ENCODE measurements at places on chromosomes 5 and 9.

GRCh38 chr5:94360382-94361130 is 257.8 kb downstream of the KIAA0825 start:
- no peak for DNase-seq

GRCh38 chr9:130699047-130699446 is 5.5 kb downstream of the EXOSC2 start:
- no peak for DNase-seq

GRCh38 chr5:151132963-151133362 is 24.6 kb downstream of the ANXA6 start:
- DNase-seq, result no peak

DNA sequence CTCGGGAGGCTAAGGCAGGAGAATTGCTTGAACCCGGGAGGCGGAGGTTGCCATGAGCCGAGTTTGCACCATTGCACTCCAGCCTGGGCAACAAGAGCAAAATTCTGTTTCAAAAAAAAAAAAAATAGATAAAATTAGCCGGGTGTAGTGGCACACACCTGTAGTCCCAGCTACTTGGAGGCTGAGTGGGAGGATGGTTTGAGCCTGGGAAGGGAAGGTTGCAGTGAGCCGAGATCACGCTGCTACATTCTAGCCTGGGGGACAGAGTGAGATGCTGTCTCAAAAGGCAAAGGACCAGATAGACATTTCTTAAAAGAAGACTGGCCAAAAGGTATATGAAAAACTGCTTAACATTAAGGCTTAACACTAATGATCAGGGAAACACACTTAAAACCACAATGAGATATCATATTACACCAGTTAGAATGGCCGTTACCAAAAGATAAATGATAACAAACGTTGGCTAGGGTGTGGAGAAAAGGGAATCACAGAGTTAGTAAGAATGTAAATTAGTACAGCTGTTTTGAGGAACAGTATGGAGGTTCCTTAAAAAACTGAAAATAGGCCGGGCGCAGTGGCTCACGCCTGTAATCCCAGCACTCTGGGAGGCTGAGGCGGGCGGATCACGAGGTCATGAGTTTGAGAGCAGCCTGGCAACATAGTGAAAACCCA is 10.1 kb upstream of the MARVELD2 start:
- DNase-seq, result no peak

GRCh38 chr5:445591-445990 is 2.6 kb downstream of the EXOC3 start:
- no peak for DNase-seq

DNA sequence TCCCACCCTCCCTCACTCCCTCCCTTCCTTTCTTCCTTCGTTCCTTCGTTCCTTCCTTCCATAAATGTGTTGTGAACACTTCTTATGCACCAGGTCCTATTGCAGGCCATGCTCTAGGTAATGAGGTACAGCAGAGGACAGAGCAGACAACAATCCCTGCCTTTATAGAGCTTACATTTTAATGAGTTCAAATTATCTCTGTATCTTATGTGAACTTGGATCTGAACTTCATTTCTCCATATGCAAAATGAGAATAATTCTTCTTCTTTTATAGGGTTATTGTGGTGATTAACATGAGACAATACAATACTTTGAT is 37.2 kb downstream of the SLC27A6 start:
- no peak for DNase-seq

DNA sequence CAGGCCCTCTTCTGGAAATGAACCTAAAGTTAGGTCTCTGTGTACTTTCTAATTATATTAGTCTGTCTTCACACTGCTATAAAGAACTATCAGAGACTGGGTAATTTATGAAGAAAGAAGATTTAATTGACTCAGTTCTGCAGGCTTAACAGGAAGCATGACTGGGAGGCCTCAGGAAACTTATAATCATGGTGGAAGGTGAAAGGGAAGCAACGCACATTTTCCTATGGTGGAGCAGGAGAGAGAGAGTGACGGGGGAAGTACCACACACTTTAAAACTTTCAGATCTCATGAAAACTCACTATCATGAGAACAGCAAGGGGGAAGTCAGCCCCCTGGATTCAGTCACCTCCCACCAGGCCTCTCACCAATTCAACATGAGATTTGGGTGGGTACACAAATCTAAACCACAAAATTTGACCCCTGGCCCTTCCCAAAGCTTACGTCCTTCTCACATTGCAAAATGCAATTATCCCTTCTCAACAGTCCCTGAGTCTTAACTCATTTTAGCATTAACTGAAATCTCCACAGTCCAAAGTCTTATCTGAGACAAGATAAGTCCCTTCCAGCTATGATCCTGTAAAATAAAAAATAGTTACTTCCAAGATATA is 40.7 kb downstream of the TRIP13 start:
- no peak for DNase-seq

- DNase-seq, result peak; percentile 76
Measured at GRCh38 chr5:128274441-128274840, 190.9 kb downstream of the SLC12A2 start.

GRCh38 chr5:80370390-80370789 is 37.5 kb upstream of the ZFYVE16 start:
- DNase-seq, result no peak

DNA sequence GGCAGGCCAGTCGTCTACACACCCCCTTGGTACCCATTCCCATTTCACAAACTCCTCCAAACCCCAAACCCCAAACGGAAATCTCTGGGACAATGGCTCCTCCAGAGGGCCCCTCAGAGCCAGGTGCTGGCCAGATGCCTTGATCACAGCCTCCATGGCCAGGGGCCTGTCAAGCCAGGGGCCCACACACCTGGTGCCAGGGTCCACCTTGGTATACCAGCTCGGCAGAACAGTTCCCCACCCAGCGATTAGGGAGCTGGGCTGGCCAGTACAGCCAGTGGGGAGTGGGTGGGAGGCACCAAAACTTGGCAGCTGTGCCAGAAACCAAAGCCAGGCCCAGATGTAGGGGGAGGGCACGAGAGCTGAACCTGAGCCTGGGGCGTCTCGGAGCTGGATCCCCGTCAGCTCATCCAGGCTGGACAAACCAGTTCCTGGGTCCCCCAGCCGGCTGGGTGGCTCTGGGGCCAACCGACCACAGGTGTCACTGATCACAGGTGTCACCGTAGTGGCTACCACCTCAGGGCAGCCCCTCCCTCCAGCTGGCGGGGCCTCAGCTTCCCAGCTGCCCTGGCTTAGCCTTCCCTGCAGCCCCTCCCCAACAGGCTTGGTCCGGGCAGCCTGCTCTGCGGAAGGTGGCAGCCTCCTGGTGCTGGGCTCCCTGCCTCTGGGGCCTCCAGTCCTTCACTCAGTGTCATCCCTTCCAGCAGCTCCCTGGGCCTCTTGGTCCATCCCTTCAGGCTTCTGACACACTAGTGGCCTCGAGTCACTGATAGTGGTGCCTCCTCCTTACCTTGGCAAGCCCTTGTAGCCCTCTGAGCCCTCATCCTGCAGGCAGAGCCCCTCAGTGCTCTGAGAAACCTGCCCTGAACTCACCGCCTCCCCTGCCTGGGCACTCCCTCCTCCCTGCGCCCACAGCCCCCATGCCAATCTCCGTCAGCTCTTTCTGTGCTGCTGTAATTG is 6.6 kb upstream of the RMND5B start:
- DNase-seq, result no peak

DNA sequence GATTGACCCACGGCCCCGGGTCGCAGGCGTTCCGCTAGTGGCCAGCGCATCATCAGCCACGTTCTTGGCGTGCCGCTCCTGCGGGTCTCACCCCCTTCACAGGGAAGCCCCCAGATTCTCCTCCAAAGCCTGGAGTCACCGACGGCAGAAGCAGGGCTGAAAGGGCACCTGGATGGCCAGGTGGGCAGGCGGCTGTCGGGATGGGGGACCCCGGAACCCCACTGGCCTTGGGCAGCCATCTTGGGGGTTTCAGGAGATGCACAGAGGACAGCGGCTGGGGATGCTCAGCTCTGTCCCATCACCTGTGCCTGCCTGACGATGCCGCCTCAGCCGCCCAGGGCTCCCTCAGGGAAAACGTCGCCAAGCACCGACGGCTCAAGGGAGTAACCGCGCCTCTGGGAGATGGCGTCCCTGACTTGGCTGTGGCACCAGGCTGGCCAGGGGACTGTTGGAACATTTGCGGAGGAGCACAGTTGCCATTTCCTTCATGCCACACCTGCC is 14.1 kb upstream of the SLC9A3 start:
- DNase-seq, result no peak

- DNase-seq, result no peak
Measured at GRCh38 chr9:99624499-99625233, 197.0 kb upstream of the NR4A3 start.

DNA sequence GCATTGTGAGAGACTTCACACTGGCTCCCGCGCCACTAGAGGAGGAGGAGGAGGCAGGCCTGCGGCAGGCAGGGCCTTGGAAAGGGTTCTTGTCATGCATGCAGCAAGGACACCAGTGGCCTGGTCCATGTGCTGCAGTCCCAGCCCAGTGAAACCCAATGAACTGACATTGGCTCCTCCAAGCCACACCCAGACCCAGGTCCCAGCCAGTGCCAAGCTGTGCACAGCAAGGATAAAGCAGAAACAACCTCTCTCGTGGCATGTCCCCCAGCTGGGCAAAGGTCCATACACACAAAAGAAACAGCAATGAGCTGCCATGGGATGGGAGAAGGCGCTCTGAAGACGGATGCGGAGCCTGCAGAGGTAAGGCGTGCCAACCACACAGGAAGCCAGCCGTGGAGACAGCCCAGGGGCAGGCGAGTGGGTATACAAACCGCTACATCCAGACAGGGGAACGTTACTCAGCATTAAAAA is 89.2 kb downstream of the SEMA4D start:
- DNase-seq, result no peak

GRCh38 chr9:96638606-96639364 is 16.3 kb downstream of the PRXL2C start:
- no peak for DNase-seq

- no peak for DNase-seq
Measured at GRCh38 chr5:67100301-67100700, 96.3 kb downstream of the CD180 start.

GRCh38 chr9:21210311-21210710 is 3.4 kb upstream of the IFNA10 start:
- no peak for DNase-seq

GRCh38 chr5:14948383-14948782 is 76.8 kb upstream of the ANKH start:
- peak; percentile 75 for DNase-seq

GRCh38 chr5:154403234-154403633 is 42.6 kb upstream of the SAP30L start:
- DNase-seq, result no peak

GRCh38 chr9:82105729-82106128 is 117.2 kb downstream of the SPATA31D1 start:
- DNase-seq, result no peak

DNA sequence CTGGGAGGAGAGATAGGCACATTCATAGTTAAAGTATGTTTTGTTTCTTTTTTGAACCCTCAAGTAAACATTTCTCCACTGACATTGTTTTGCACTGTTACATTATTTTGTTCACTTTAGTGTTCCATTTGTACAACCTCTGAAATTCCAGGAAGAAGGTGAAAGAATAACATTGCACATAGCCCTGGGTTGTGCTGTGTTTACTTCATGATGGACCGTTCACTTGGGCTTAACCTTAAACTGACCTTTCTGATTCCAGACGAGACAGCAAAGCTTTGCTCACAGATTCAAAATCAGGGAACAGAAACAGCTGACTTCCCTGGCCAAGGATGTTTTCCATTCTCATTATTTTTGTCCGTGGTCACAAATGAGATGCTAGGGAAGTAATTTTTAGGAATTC is 42.8 kb upstream of the GDNF start:
- DNase-seq, result no peak

GRCh38 chr9:35618854-35619799 is 914 bp upstream of the CD72 start:
- DNase-seq, result no peak

DNA sequence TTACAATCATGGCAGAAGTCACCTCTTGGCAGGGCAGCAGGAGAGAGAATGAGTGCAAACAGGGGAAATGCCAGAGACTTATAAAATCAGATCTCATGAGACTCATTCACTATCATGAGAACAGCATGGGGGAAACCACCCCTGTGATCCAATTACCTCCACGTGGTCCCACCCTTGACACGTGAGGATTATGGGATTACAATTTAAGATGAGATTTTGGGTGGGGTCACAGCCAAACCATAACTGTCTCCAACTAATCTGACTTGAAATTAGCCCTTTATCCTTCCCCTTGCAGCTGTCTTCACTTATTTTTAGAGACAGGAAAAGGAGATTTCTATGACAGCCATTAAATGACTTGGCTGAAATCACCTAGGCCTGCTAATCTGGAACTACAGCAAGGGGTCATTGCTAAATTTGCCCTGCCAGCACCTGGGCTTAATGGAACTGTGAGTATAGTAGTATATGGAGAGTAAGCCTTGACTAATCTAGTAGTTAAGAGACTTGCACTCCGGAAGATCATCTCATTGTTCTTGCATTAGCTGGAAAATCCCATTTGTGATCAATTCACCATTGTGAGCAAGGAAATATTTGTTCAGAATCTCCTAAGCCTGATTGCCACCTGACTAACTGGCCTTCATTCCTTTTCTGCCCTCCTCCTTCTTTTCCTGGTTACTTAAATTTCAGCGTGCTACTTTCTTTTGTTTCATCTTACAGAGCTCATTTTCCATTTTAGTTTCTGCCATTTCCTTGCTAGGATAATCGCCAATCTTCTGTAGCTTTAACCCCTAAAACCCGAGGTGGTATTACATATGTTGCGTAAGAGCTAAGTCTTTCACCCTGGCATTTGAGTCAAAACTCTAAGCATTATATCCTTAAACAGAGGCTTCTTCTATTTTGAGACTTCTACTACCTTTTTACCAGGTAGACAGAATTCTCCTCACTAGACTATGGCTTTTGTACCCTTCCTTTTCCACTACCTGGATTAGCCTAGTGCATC is 65.3 kb upstream of the RUSC2 start:
- no peak for DNase-seq

DNA sequence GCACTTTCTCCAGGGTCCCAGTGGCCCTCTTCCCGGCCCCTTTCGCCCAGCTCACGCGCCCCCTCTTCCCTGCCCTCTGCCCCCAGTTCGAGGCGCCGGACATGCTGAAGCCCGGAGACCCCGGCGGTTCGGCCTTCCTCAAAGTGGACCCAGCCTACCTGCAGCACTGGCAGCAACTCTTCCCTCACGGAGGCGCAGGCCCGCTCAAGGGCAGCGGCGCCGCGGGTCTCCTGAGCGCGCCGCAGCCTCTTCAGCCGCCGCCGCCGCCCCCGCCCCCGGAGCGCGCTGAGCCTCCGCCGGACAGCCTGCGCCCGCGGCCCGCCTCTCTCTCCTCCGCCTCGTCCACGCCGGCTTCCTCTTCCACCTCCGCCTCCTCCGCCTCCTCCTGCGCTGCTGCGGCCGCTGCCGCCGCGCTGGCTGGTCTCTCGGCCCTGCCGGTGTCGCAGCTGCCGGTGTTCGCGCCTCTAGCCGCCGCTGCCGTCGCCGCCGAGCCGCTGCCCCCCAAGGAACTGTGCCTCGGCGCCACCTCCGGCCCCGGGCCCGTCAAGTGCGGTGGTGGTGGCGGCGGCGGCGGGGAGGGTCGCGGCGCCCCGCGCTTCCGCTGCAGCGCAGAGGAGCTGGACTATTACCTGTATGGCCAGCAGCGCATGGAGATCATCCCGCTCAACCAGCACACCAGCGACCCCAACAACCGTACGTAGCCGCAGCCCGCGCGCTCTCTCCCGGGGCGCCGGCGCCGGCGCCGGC is 1.0 kb downstream of the PRDM6 start:
- DNase-seq, result peak; percentile 6
